ENCODE measurements at places on chromosomes 12 and 14. TPM values are rescaled to one million over a fixed set of nuclear protein-coding genes. Genes with fewer than 3 reads are reported as not detected.

The CISTR gene
- total RNA-seq: not detected

The HOXC12 gene
- total RNA-seq: not detected

The CFAP54 gene
- total RNA-seq: 0.12 TPM

The FGD6 gene
- 4.0 TPM for total RNA-seq

The KRT71 gene
- not detected for total RNA-seq
